Activated T-cell treated with anti-CD3 and anti-CD28 coated beads, Interleukin-2, amount 50 U/mL, for 24 hours (primary cell): ENCODE measurements at places on chromosomes 16 and 17.

DNA sequence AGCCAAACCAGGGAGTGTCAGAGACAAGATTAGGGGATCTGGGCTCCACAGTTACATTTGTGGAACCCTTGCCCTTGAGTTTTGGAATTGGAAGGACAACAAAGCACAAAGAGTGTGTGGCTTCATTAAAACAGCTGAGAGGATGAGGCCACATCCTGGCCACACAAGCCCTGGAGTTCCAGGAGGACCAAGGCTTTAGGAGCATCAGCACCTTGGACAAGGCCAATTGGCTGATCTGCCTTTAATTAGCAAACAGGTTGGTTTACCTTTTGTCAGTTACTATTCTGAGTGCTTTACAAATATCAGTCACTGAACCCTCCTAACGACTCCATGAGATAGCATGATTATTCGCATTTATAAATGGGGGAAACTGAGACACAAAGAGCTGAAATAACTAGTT is 54.7 kb downstream of the SLC6A2 start:
- no peak for DNase-seq

GRCh38 chr17:70271200-70271599 is 101.9 kb downstream of the KCNJ2 start:
- no peak for DNase-seq

- DNase-seq, result no peak
These were observed 43.5 kb downstream of the HS3ST2 start for GRCh38 chr16:22857296-22858025.

- no peak for DNase-seq
These were observed 62.2 kb downstream of the DHRS7C start for GRCh38 chr17:9729034-9729650.

GRCh38 chr16:4339909-4340308 is 11.2 kb downstream of the PAM16 start:
- no peak for DNase-seq

GRCh38 chr17:3965118-3965800 is 1.0 kb upstream of the ATP2A3 start:
- DNase-seq, result peak; percentile 80

- peak; percentile 55 for DNase-seq
These were observed 1.3 kb downstream of the ZNF821 start for GRCh38 chr16:71882505-71883167.

DNA sequence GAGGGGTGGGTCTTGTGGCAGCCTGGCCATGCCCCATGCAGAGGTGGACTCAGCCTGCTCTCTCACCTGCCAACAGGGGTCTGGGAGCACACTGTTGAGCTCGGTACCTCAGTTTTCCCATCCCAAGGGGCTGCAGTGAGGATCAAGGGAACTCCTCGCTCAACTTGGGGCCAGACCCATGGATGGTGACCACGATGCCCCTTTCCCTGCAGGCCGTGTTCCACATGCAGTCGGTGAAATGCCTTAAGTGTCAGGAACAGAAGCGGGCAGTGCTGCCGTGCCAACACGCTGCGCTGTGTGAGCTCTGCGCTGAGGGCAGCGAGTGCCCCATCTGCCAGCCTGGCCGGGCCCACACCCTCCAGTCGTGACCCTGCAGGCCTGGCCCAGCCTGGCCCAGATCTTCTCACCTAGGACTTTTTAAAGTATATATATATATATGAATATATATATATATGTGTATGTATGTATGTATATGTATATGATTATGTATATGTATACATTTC is 20.1 kb downstream of the UNC13D start:
- no peak for DNase-seq

DNA sequence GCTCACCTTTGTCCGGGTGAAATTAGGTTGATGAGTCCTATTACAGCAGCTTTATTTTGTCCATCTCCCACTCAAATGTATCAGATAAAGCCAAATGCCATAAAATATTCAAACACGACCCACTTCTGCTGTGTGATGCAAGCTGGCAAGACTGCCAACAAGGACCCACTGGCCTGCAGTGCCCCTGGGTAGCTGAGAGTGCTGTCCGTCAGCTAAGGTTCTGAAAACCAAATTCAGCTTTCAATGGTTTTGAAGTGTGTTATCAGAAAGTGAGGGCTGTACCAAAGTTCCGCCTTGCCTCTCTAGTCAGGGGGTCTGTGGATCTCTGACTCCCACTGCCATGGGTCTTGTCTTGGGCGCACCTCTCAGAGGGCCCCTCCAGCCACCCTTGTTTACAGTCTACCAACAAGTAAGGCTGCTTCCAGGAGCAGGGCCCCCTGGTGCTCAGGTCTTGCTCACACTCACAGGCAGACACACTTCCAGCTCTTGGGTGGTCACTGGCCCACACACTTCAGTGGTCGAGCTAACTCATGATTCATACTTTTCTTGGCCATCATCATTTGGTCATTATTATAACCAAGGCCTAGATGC is 10.5 kb upstream of the CCDC182 start:
- no peak for DNase-seq

GRCh38 chr16:28863929-28864793 is 518 bp downstream of the SH2B1 start:
- DNase-seq, result no peak

- DNase-seq, result no peak
These were observed 2.1 kb downstream of the ABCC3 start for GRCh38 chr17:50636804-50637195.

GRCh38 chr16:73890186-73891128 is 406.2 kb upstream of the PSMD7 start:
- DNase-seq, result no peak

DNA sequence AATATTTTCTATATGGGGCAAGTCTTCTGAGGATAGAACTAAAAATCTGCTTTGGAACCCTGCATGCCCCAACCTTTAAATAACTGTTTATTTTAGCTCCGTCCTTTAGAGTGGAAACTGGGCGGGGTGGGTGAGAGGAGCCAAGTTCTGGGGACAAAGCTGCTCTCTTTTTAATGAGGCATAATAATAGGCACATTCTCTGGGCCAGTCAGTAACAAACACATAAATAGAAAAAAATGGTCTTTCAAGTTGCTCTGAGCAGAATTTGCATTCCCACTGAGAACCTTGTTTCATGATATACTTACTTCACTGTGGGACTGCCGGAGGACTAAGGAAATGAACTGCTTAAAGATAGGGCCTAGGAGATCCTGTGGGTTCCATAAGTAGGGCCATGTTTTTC is 51.5 kb downstream of the KNOP1 start:
- DNase-seq, result no peak

DNA sequence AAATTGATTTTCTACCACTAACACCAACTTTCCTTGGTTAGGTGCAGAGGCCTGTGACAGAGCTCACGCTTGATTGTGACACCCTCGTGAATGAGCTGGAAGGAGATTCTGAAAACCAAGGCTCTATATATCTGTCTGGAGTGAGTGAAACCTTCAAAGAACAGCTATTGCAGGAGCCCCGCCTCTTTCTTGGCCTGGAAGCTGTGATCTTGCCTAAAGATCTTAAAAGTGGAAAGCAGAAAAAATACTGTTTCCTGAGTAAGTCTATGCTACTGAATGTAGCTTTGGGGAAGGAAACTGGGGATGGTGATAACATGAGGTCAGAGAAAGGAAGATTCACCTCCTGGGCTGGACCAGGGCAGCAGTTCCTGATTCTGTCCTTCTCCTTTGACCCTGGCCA is 38.3 kb downstream of the REXO5 start:
- no peak for DNase-seq

GRCh38 chr17:2723997-2724783 is 12.6 kb upstream of the CLUH start:
- DNase-seq, result no peak

GRCh38 chr17:38579934-38580333 is 25.8 kb downstream of the SRCIN1 start:
- no peak for DNase-seq

GRCh38 chr16:31476303-31477219 is 4.6 kb downstream of the TGFB1I1 start:
- peak; percentile 90 for DNase-seq

DNA sequence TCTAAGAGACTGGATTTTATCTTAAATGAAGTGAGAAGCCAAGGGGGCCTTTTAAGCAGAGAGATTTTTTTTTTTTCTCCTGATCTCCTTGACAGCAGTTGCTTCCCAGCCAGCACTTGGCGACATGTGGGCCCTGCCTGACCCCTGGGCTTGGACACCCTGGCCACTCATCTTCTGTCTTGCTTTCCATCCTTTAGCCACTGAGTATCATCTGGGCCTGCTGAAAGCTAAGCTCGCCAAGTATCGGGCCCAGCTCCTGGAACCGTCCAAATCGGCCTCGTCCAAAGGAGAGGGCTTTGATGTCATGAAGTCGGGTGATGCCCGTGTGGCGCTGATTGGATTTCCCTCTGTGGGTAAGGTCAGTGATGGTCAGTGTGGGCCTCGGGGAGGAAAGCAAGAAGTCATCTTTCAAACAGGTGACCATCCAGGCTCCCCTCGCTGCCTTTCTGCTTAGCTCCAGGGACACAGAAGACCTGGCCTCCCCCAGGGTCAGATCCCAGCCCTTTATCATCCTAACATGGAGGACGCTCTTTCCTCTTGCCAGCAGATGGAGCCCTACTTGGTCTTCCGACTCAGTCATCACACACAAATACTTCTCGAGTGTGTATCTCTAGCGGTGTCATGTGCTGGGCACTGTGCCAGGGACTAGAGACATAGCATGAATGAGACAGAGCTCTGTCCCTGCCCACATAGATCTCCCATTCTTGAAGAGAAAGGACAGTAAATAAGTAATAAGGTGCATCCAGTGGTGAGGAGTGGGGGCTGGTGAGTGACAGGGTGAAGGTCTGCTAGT is 6.1 kb downstream of the DRG2 start:
- DNase-seq, result no peak

DNA sequence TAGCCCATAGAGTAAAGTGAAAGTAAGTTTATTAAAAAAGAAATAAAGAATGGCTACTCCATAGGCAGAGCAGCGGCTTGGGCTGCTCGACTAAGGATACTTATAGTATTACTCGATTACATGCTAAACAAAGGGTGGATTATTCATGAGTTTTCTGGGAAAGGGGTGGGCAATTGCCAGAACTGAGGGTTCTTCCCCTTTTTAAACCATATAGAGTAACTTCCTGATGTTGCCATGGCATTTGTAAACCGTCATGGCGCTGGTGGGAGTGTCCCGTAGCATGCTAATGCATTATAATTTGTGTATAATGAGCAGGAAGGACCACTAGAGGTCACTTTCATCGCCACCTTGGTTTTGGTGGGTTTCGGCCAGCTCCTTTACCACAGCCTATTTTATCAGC is 13.3 kb upstream of the GAS7 start:
- DNase-seq, result no peak

- no peak for DNase-seq
These were observed 2.1 kb downstream of the CA7 start for GRCh38 chr16:66846266-66846665.

- no peak for DNase-seq
These were observed 118.8 kb downstream of the ITFG1 start for GRCh38 chr16:47342055-47342454.

DNA sequence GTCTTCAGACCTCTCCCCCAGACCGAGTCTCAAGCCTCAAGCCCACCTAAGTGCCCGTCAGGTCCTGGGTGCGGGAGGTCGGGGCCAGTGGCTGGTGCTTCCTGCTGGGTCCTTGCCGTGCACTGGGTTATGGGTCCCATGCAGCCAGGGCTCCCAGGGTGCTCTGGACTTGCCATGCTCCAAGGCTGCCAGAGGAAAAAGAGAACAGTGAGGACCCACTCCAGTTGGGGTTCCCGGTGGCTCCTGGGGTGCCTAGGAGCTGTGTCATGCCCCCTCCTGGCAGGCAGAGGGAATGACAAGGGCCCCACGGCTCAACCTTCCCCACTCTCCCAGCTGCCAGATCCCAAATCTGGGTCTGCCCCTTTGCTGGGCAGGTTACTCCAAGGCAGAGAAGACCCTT is 3.8 kb downstream of the SNX20 start:
- no peak for DNase-seq

DNA sequence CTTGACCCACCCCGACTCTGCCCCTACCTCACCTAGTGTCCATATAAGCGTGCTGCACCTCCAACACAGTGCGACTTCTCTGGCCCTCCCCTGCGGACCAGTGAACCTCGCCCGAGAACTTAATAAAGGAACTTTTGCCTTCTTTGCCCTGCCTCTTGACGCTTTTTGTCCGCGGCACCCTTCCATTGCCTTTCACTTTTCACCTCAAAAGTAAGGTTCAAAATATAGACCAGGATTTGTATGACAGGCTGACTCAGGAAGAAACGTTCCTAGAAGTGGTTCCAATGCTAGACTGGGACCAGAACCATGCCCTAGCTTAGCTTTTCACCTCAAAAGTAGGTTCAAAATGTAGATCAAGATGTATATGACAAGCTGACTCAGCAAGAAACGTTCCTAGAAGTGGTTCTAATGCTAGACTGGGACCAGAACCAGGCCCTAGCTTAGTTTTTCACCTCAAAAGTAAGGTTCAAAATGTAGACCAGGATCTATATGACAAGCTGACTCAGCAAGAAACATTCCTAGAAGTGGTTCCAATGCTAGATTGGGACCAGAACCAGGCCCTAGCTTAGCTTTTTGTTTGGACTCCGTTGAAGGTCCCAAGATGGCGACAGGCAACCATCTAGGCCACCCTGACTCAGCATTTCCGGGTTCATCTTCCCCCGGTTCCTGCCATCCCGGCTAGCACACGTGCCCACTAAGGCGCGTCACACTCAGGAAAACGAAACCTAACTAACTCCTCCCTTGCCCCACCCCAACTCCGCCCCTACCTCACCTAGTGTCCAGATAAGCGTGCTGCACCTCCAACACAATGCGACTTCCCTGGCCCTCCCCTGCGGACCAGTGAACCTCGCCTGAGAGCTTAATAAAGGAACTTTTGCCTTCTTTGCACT is 51.0 kb upstream of the TMEM97 start:
- DNase-seq, result no peak

DNA sequence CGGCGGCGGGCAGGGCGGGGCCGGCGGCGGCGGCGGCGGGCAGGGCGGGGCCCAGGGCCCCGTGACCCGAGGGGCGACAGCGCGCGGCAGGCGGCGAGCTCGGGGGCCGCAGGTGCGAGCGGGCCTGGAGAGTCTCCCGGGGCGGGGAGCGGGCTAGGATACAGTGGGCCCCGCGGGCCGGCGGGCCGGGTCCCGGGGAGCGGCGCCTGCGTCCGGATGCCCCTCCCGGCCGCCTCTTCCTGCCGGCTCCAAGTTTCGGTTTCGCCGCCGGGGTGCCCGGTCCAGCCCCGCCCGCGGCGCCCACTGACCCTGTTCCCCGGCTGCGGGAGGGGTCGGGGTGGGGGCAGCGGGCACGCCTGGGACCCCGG is at the start of gene RNF213:
Gene RNF213, plus strand, starts transcription at position 62 of the 368 bp plus-strand sequence. CDS start 2,830 bp downstream, outside the sequence.
- peak; percentile 75 for DNase-seq

DNA sequence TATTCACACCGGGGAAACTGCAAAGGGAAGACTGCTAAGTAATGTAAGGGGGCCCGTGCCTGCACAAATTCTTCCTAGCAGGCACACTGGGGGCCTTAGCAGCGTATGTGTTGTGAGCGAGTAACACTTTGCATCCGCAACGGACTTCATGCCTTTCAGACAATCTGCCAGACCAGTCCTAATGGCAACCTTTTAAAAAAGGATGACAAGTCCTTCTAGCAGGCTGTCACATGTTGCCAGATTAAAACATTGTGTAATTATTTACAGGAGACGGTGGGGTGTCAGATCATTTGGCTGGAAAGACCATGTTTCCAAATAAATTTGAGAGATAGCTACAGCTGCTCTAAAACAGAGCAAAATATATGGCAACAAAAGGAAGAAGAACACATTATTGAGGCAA is 46.1 kb downstream of the CPPED1 start:
- no peak for DNase-seq

- DNase-seq, result peak; percentile 79
These were observed 16.0 kb downstream of the CSNK1D start for GRCh38 chr17:82257473-82257872.
